ENCODE measurements at places on chromosomes 1 and 21.

GRCh38 chr1:46166521-46167462, 8.1 kb upstream of the TSPAN1 start:
- DNase-seq = no peak

DNA sequence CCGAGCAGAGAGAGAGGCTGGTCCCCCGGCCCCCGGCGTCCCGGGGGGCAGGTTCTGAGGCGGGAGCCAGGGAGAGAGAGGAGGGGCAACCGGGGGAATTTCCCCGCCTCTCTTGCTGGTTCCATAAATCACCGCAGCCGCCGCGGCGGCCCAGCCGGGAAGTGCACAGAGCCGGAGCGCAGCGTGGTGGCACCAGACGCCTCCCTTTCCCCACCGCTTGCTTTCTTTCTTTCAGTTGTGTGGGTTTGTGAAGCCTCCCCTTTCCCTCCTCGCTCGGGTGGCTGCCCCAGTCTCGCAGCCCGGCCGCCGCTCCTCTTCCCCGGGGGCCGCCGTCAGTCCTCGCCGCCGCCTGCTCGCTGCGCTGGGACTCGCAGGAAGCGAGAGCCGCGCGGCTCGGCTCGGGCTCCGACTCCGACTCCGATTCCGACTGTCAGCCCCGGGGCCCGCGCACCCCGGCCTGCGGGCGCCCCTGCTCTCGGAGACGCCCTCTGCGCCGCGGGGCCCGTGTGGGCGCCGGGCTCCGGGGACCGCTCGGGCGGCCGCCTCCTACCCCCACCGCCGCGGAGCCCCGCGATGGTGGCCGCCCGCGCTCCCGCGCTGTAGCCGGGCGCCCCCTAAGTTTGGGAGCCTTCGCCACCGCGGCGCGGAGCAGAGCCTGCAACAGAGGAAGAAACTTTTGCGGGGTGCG, at the start of gene CACHD1:
Gene CACHD1 (plus strand): TSS at position 153 of the 688 bp plus-strand sequence. CDS start 616 bp downstream, outside the sequence.
- DNase-seq = no peak

DNA sequence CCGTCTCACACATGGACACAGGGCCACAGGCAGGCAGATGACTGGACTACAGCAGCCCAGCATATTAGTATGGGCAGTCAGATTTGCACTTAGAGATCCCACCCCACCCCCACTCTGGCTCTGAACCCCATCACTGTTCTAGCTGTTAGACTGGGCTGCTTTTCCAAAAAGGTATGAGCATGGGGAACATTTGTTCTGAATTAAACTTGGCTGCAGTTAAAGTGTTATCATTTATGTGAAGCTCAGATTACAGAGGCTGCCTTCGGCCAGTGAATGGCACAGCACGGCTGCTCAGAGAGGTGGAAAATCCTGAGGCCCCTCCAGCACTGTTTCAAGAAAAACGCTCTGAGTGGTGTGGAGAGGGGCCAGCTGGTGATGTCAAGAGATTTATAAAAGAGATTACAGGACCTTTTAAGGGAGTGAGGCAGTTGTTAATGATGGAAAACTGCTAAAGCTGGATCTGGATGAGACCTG, 6.9 kb upstream of the NOS1AP start:
- no peak for DNase-seq

DNA sequence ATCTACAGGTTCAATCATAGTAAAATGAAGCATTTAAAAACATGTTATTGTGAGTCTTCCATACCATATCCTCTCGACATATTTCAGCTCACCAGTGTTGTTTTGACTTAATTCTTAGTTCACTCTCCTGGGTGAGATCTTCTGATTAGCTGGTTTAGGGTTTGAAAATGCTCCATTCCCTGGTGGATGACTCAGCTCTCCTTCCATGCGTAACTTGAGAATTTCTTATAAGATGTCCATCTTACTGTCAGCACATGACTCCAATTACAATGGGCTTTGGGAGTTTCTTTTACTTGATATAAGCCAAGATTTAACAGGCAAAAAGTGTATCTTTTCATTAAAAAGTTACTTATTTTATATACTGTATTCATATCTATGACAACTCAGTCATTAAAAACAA, 476.5 kb downstream of the BRINP3 start:
- no peak for DNase-seq

- no peak for DNase-seq
Measured at GRCh38 chr1:30083800-30084464, 639.5 kb downstream of the MATN1 start.

DNA sequence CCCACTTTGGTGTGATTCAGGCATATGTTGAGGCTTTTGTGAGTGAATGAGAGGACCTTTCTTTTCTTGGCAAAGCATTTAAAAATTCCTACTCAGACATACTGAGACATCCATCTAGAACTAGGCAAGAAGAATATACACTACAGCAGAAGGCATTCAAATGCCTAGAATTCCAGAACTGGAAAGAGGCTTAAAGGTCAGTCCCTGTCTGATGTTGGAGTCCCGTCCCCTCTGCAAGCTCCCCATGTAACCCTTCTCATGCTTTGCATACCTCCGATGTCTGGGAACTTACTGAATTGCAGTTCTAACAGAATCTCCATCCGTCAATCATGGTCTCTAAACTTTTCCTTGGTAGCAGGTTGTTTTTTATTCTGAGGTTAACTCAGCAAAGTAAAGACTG, 152.9 kb downstream of the ATP6V1G3 start:
- DNase-seq = no peak

GRCh38 chr1:114540821-114541220, 29.8 kb upstream of the TRIM33 start:
- no peak for DNase-seq

Measured in esophagus squamous epithelium (tissue), 5 donors.